HTR-8/SVneo (cell line): ENCODE measurements at places on chromosomes 2 and 18.

DNA sequence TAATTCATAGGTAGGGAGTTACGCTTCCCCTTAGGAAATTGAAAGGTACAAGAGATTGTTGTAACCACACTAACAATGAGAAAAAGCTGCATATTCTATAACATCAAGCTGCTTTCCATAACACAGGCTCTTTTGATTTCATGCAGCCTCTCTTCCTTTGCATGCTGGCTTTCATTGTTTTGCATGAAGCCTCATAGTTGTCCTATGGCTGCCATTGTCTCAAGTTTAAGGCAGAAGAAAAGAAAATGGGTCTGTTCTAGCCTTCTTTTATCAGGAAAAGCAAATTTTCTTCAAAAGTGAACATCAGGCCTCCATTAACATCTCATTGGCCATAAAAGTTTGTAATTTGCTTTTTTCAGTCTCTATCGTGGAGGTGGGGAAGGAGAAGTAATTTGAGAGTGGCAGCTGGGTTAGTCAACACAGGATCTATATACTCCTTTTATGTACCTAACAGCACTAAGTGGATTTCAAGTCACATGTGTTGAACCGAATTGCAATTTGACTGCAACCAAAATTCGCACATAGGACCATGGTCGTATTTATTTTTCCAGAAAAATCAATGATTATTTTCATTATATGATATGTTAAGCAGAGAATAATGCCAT, 248.5 kb upstream of the RND3 start:
- DNase-seq, result no peak

- DNase-seq, result no peak
These were observed 440.8 kb upstream of the MYT1L start for GRCh38 chr2:2771721-2772411.

GRCh38 chr18:48994044-48994651, 43.4 kb upstream of the SMAD7 start:
- DNase-seq, result no peak

DNA sequence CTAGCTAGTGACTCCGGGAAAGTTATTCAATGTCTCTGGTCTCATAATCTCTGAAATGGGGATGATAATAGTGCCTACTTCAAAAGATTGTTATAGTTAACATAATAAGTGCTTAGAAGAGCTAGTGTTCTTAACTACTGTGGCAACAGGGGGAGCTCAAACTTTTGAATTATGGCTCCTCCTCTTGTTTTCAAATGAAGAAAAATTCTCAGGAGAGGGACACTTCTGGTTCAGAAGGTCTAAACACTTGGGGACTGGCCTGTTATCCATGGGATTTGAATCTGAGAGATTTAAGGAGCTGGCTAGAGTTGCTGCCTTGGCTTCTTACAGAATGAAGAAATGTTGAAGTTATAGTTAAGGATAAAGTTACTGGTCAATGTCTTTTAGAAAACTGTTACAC, 92.2 kb upstream of the ITGB6 start:
- DNase-seq, result no peak

DNA sequence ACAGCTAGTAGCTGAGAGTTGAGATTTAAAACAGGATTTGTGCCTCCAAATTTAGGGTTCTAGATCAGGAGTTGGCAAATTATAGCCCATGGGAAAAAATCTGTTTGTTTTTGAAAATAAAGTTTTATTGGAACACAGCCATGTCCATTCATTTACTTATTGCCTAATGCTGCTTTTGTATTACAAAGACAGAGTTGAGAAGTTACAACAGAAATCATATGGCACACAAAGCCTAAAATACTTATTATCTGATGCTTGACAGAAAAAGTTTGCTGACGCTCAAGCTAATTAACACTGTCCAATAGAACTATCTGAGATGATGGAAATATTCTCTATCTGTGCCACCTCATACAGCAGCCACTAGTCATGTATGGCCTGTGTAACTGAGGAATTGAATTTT, 229.1 kb upstream of the RASGRP3 start:
- DNase-seq, result no peak
